ENCODE measurements at places on chromosomes 4 and X. TPM values are rescaled to one million over a fixed set of nuclear protein-coding genes. Genes with fewer than 3 reads are reported as not detected.

GRCh38 chrX:153829799-153830639 lies at the start of gene PDZD4:
PDZD4 (minus strand) TSS chrX:153830544; CDS start chrX:153830298, 246 bp downstream.
- DNase-seq = no peak

- DNase-seq = peak; percentile 11
These were observed 9.6 kb upstream of the TMA16 start for GRCh38 chr4:163484906-163485305.

DNA sequence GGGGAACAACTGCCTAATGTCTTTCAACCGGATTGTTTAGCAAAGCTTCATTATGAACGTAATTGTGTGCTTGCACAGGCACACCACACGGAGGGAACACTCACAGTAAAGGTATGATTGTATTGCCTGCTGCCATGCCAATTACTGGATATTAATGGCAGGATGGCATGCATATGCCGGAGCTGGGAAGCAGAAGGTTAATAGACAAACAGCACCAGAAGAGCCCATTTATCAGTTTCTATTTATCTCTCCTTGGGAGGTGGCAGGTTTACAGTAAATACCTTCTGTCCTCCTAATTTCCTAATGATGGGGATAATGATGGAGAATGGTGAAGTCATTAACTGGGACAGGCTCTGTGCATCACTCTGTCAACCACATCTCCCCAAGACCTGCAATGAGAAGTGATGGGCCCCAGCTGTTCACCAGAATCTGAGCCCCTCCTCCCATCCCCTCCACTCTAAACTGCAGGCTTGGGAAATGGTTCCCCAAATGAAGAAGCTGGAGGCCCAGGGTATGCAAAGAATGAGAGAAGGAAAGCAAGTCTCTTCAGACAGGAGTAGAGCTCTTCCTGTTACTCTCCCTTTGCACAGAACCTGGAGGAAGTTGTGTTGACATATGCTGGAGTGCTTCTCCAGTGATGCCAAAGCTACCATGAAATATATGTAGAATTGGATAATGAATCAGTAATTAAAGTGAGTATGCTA lies 160.8 kb downstream of the NAA11 start:
- DNase-seq = no peak

GRCh38 chr4:3388471-3389232 lies 53.1 kb upstream of the HGFAC start:
- peak; percentile 84 for DNase-seq

DNA sequence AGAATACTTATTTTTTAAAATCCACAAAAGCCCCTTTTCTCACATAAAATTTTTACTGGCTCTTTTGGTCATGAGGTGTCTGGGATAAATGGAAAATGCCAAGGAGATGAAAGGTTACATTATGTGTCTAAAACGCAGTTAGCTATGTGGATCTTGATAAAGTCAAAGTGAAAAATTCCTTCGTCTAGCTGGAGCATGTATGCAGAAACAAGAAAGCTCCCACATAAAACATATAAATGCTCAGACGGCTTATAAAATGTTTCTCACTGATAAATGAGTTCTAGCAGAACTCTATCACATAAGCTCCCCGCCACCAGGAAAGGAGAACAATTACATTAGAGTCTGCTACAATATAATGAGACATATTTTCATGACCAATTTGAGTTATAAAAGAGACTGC lies 83.8 kb downstream of the TBC1D9 start:
- DNase-seq = no peak

GRCh38 chrX:42664680-42665079 lies 113.3 kb downstream of the PPP1R2C start:
- no peak for DNase-seq

DNA sequence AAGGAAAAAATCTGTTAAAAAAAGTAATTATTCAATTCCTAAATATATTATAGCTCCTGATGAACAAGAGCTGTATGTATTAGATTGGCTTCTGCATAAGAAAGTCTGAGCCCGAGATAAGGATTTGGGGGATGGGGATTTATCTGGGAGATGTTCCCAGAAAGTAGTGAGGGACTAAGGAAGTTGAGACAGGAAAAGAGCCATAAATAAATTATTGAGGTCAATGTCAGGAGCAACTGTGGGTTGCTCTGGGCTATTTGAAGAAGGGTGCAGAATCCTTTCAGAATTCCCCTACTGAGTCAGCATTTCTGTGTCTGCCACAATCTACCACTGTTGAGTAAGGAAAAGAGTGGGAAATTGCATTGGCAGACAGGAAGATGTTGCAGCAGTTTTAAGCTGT lies 3.1 kb upstream of the TDO2 start:
- peak; percentile 7 for DNase-seq

DNA sequence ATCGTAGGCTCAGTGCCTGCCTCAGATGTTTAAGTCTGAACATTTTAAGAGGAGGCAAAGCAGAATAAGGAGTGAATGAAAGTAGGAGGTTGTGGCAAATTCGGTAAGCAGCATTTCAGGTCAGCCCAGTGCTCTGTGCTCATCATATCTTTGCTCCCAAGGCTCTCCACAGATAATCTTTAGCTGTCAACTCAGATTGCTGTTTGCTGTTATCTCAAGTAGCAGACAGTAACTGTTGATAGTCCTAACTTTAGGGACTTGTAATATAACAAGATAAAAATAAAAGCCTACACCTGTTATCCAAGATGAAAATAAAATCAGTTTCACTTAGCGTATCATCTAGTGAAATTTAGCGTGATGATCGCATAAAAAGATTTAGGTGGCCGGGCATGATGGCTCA lies 18.6 kb upstream of the CLTRN start:
- DNase-seq = no peak

DNA sequence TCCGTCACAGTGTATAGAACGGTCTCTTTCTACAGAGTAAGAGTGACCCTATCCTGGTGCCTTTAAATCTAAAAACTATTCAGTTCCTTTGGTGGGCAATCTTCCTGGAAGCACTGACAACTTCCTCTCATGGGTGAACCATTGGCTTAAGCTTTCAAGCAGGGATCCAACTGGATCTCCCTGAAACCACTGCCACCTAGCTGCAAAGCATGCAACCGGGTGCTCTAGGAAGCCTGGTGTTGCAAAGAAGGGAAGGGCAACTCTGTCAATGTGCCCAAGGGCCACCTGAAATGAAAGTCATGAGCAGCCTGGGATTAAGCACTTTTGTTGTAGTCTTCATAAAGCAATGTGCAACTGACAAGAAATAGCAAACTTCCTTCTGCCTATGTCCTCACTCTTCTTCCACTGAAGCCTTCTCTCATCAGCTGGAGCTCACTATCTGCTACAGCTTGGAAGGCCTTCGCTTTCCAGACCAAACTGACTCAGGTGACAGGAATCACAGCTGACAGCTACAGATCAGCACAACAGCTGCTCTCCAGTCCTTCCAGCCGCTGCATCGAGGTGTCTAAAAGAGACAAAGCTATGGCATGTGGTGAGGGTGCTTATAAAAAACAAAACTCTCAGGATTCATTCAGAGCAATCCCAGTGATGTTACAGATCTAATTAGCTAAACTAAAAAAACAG lies 46.1 kb downstream of the SETD7 start:
- no peak for DNase-seq

GRCh38 chr4:140096483-140096861 lies 57.5 kb downstream of the MAML3 start:
- DNase-seq = no peak

GRCh38 chrX:49278081-49278480 lies 8.5 kb downstream of the PPP1R3F start:
- DNase-seq = no peak

GRCh38 chrX:107398115-107398514 lies 51.3 kb upstream of the FRMPD3 start:
- DNase-seq = no peak

DNA sequence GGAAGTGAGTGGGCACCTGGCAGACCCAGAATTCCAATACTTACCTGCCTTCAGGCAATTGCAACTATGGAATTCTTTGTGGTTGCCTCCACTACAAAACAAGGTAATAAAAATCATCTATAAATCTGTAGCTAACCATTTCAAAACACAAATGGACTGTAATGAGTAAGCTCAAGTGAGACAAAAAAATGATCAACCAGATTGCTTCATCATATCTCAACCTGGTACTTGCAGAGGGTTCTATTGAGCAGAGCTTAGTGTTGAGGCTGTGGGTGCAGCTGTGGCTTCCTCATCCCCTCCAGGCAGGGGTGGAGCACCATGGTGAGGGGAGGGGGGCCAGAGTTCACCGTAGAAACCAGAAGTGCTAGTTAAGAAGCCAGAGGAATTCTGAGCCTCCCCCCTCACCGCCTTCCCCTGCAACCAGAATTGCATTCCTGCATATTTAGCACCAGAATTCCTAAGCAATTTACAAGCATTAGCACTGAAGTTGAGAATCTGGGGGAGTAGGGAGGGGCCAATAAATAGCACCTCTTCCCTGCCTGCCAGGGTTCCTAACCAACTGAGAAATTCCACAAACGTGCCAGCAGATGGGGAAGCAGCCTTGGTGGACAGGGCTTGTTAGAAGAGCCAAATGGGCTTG lies 11.5 kb downstream of the CTAG1A start:
- peak; percentile 32 for DNase-seq

Gene PABPC1L2A
- not detected for total RNA-seq

Gene PRDM5
- total RNA-seq = 12.6 TPM
